A549 treated with ZK216348 at 1 μM for 4 hours (cell line): ENCODE measurements at places on chromosomes 1 and 21. TPM values are rescaled to one million over a fixed set of nuclear protein-coding genes. Genes with fewer than 3 reads are reported as not detected.

KCTD3 gene
- total RNA-seq: 25.8 to 42.0 TPM (median 37.3 TPM) in 5 replicates

C1orf56 gene
- 4.2 to 7.5 TPM (median 6.7 TPM) in 5 replicates for total RNA-seq

ARHGAP29 gene
- total RNA-seq: 8.0 to 17.5 TPM (median 15.4 TPM) in 5 replicates

ZMYND12 gene
- total RNA-seq: 0.23 to 1.2 TPM (median 0.33 TPM) in 5 replicates

ARMH1 gene
- total RNA-seq: 0.38 to 1.1 TPM (median 0.65 TPM) in 5 replicates

CELA2B gene
- total RNA-seq: not detected in 5 replicates

MYOG gene
- total RNA-seq: not detected in 5 replicates

CAPZA1 gene
- 49.4 to 85.3 TPM (median 60.2 TPM) in 5 replicates for total RNA-seq

FAM229A gene
- 2.0 to 4.7 TPM (median 4.0 TPM) in 5 replicates for total RNA-seq

ICOSLG gene
- total RNA-seq: 2.0 to 3.6 TPM (median 3.2 TPM) in 5 replicates

HDGF gene
- 443 to 477 TPM (median 448 TPM) in 5 replicates for total RNA-seq

FAM20B gene
- total RNA-seq: 14.0 to 22.4 TPM (median 19.3 TPM) in 5 replicates

PLA2G5 gene
- not detected in 5 replicates for total RNA-seq

CSF3R gene
- not detected in 5 replicates for total RNA-seq

FALEC gene
- not detected in 5 replicates for total RNA-seq

ZYG11B gene
- 2.0 to 6.1 TPM (median 5.1 TPM) in 5 replicates for total RNA-seq

KCNK2 gene
- total RNA-seq: 0.11 to 0.45 TPM (median 0.16 TPM) in 3 of 5 replicates, not detected in the others

LCE4A gene
- total RNA-seq: not detected in 5 replicates

TGFB2 gene
- total RNA-seq: 14.2 to 24.3 TPM (median 19.4 TPM) in 5 replicates

LEFTY2 gene
- total RNA-seq: not detected in 5 replicates

UMODL1 gene
- not detected in 5 replicates for total RNA-seq

GJA4 gene
- not detected in 5 replicates for total RNA-seq

CFAP141 gene
- total RNA-seq: not detected in 5 replicates

AMY1A gene
- not detected in 5 replicates for total RNA-seq

SRGAP2 gene
- 17.7 to 33.9 TPM (median 27.0 TPM) in 5 replicates for total RNA-seq

EXO1 gene
- total RNA-seq: 21.6 to 28.6 TPM (median 24.7 TPM) in 5 replicates

TMEM183A gene
- 44.1 to 50.0 TPM (median 47.1 TPM) in 5 replicates for total RNA-seq

ZNF683 gene
- total RNA-seq: not detected in 5 replicates

CCDC185 gene
- total RNA-seq: 0.07 to 0.12 TPM in 2 of 5 replicates, not detected in the others

CNIH3 gene
- total RNA-seq: 0.31 to 0.72 TPM (median 0.68 TPM) in 5 replicates

TMEM125 gene
- total RNA-seq: not detected in 5 replicates

GJA5 gene
- total RNA-seq: not detected in 5 replicates

B3GALT5 gene
- 0.12 to 0.29 TPM (median 0.22 TPM) in 5 replicates for total RNA-seq

PLXNA2 gene
- 0.90 to 1.9 TPM (median 1.6 TPM) in 5 replicates for total RNA-seq

MAEL gene
- total RNA-seq: not detected in 5 replicates

AMIGO1 gene
- 1.1 to 1.6 TPM (median 1.1 TPM) in 5 replicates for total RNA-seq

LCE3D gene
- total RNA-seq: 0.82 to 1.8 TPM (median 1.3 TPM) in 5 replicates

PRKAA2 gene
- 1.3 to 2.8 TPM (median 2.3 TPM) in 5 replicates for total RNA-seq

CRP gene
- not detected in 5 replicates for total RNA-seq

HRNR gene
- not detected in 5 replicates for total RNA-seq

YOD1 gene
- total RNA-seq: 2.9 to 8.4 TPM (median 7.4 TPM) in 5 replicates

PLEKHA6 gene
- total RNA-seq: 20.4 to 35.4 TPM (median 29.9 TPM) in 5 replicates

PEX11B gene
- total RNA-seq: 25.4 to 40.2 TPM (median 31.3 TPM) in 5 replicates

AIRE gene
- total RNA-seq: not detected in 5 replicates

OR14K1 gene
- not detected in 5 replicates for total RNA-seq

CYP4X1 gene
- not detected in 5 replicates for total RNA-seq

CFHR1 gene
- 0.14 to 0.35 TPM (median 0.25 TPM) in 4 of 5 replicates, not detected in the other for total RNA-seq

ITPKB gene
- 1.7 to 3.0 TPM (median 2.5 TPM) in 5 replicates for total RNA-seq

TNNT2 gene
- 0.34 TPM in 1 of 5 replicates, not detected in the others for total RNA-seq

TAS1R1 gene
- not detected in 5 replicates for total RNA-seq

CASQ2 gene
- total RNA-seq: not detected in 5 replicates

PADI4 gene
- not detected in 5 replicates for total RNA-seq

TEKT2 gene
- not detected in 5 replicates for total RNA-seq

C1QB gene
- not detected in 5 replicates for total RNA-seq

RGS8 gene
- total RNA-seq: not detected in 5 replicates

TSPEAR gene
- not detected in 5 replicates for total RNA-seq

SERTAD4 gene
- total RNA-seq: 0.59 to 2.1 TPM (median 0.84 TPM) in 5 replicates

CELA3A gene
- not detected in 5 replicates for total RNA-seq

PDPN gene
- total RNA-seq: not detected in 5 replicates
